Activated T-cell treated with anti-CD3 and anti-CD28 coated beads, Interleukin-2, amount 50 U/mL, for 1 hour (primary cell): ENCODE measurements at places on chromosomes 16 and 17.

DNA sequence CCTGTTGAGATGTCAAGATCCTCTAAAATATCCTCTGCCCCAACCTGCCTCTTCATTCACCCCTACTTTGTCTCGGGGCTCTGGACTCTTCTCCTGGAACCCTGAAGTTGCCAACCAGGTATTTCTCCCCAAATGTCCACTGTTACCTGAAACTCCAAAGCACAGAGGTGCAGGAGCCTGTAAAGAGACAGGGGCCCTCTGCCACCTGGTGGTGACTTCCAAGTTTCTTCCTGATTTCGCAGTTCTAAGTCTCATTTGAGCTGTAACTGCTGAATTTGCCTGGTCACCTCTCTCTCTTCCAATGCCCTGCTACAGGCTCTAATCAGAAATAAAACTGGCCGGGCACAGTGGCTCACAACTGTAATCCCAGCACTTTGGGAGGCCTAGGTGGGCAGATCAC is 77.1 kb upstream of the RCVRN start:
- no peak for DNase-seq

GRCh38 chr16:88436796-88437195 is 16.3 kb upstream of the ZFPM1 start:
- no peak for DNase-seq

- DNase-seq, result no peak
Observed at GRCh38 chr17:29049541-29050145, 6.7 kb downstream of the PIPOX start.

GRCh38 chr17:1008008-1008761 is 11.3 kb downstream of the TIMM22 start:
- no peak for DNase-seq

- no peak for DNase-seq
Observed at GRCh38 chr16:10922328-10923145, 19.7 kb downstream of the DEXI start.

- DNase-seq, result no peak
Observed at GRCh38 chr17:17228521-17229279, 8.3 kb downstream of the FLCN start.

- DNase-seq, result no peak
Observed at GRCh38 chr17:67639979-67640378, 77.8 kb upstream of the NOL11 start.

DNA sequence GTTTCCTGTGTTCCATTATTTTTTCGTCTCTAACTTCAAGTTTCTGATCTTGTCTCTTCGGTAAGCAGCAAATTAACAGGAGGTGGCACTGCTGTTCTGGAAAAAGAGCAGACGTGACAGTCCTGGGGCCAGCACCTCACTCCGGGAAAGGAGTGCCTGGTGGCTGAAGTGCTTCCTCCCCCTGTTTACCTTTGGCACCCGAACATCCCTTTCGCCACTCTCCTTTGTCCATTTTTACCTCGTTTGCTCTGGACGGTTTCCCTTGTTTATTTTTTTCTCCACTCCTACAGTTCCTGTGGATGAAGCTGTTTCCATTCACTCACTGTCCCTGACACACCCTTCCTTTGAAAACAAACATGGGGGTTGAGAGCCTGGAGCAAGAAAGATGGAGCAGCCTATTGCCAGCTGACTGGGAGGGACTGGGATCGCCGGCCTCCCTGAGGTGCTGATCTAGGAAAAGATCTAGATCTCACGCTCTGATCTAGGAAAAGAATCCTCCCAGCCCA is 12.6 kb downstream of the SAP30BP start:
- no peak for DNase-seq

DNA sequence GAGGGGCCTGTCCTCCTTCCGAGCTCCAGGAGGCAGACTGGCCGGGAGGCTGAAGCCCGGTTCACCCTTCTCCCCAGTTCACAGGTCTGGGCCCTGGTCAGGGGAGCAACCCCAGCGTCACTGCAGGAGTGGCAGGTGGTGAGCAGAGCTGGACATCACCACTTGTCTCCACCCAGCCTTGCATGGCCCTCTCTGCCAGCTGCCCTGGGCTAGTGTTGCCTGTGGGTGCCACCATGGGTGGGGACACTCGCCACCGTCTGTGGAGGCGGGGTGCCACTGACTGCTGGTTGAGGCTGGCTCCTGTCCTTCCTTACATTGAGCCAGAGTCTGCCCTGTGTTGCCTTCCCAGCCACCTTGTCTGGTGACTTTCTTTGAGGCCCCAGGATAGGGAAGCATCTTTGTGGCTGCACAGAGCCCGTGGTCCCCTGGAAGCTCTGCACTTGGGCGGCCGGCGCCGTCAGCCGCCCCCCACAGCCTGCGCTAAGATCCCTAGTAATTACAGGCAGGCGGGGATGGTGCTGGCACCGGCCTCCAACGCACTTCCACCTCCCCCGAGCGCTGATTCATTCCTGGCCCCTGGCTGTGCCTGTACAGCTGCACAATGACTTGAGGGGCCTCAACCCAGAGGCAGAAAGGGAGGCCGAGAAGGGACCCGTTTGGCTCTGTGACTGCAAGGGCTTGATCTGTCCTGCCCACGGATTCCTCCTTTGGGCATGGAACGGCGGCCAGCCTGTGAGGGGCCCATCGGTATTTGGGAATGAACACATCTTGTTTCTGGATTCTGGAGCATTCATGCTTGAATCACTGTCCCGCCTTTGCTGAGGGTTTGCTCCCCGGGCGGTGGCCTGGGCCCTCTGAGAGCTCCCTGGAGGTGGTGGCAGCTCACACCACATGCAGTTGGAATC is 5.2 kb downstream of the BAIAP2 start:
- no peak for DNase-seq

DNA sequence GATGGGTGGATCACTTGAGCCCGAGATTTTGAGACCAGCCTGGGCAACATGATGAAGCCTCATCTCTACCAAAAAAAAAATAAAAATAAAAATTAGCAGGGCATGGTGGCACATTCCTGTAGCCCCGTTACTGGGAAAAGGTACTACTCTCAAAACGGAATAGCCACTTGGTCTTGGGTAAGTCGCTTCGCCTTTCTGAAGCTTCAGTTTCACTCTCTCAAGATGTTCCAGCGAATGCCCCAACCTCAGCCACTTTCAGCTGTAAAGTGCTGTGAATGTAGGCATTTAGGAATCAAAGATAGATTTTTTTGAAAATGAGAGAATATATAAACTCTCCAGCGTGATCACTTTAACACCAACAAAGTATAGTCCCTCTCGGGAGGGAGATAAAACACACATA is 154.1 kb upstream of the HS3ST3A1 start:
- DNase-seq, result no peak

DNA sequence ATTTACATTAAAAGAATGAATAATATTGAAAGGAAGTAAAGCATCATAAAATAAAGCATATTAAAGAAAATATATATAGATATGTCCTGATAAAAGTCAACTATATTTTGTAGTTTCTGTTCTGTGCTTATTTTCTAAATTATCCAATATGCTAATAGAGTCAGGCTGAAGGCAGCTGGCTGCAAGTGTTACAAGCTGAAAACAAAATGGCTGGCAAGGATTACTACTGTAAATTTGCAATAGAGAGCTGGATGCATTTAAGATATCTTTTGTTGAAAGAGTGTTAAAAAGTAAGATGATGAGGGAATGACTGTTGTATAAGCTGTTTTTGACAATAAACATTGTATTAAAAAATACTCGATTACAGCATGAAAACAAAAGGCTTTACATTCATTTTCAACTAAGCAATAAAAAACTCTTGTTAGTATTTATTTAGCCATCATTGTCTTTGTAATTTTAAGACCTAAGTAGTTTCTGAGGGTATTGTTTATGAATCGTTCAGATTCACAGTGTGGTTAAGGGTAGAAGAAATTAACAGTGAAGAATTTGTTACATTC is 76.3 kb downstream of the TANC2 start:
- no peak for DNase-seq

DNA sequence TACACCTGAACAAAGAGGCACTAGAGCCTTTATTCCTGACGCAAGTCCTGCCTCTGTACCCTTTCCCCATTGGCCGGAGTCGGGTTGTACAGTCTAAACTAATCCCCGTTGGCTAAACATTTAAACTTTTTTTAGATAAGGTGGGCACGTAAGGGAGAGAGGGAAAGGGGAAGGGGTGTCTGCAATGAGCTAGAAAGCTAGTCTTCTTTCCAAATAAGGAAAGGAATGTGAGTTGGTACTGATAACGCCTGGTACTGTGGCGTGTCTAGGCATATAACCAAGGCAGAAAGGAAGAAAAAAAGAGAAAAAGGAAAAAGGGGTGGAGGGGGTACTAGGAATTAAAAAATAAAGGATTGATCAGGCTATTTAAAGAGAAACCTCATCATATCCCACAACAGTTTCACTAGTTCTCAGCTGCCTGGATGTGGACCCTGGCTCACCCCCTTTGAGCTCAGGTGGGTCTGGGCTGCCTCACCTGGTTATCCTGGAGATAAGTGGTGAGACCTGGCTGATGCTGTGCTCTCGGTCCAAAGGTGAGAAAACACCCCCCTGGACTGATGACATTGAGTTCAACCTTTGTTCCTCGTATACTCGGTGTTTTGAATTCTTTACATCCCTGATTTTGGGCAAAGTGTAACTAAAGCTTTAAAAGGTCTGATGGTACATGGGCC is 90.9 kb upstream of the EEF2KMT start:
- DNase-seq, result no peak

- DNase-seq, result no peak
Observed at GRCh38 chr17:74582633-74583032, 9.4 kb downstream of the CD300LD start.

DNA sequence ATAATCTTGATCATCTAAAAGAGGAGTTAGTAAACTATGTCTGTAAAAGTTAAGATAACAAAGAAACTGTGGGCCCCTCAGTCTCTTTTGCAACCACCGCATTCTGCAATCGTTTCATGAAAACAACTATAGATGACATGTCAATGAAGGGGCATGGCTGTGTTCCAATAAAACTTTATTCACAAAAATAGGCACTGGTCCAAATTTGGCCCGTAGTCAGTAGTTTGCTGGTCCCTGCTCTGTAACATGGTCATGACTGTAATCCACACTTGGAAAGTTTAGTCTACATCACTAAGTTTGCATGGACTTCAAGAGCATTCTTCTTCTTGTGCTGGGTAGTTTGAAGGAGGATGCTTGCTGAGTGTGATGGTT is 299.3 kb upstream of the PSMD7 start:
- DNase-seq, result no peak

DNA sequence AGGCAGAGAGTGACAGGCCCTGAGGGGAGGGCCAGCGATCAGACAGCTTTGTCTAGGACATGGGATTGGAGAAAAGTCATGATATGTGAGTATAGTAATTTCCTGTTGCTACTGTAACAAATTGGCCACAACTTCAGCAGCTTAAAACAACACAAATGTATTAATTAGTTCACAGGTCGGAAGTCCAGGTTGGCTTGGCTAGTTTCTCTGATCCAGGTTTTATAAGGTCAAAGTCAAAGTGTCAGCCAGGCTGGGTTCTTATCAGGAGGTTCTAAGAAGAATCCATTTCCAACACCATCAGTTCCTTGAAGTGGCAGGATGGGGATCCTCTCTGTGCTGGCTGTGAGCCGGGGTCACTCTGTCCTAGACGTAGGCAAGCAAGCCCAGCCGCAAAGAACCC is 76.2 kb upstream of the SEC14L1 start:
- no peak for DNase-seq

DNA sequence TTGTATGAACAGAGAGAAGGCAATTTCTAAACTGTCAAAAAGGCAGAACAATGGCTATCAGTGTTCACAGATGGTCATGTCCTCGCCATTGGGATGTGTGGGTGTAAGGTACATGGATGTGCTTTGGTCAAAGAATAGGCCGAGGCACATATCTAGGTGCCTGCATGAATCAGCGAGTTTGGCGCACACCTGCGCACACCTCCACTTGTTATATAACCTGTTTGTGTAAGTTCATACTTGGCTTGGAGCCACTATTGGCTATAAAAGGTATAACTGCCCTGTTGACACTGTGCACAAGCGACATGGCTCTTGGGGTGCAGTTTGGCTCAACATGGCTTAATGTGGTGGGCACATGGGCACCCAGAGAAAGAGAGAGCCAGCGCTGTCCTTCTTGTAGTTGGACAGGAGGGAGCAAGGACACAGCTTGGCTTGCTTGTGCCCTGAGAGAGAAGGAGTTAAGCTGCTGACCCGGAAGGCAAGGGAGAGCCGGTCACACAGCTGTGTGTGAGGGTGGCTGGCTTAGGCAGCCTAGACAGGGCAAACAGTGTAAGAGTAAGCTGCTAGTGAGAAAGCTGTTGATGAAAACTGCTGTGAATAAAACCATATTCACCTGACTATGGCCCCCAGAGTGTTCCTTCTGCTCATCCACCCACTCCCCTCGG is 499.1 kb downstream of the KCNJ2 start:
- no peak for DNase-seq

GRCh38 chr16:65621640-65622039 is 499.8 kb upstream of the CDH11 start:
- no peak for DNase-seq

DNA sequence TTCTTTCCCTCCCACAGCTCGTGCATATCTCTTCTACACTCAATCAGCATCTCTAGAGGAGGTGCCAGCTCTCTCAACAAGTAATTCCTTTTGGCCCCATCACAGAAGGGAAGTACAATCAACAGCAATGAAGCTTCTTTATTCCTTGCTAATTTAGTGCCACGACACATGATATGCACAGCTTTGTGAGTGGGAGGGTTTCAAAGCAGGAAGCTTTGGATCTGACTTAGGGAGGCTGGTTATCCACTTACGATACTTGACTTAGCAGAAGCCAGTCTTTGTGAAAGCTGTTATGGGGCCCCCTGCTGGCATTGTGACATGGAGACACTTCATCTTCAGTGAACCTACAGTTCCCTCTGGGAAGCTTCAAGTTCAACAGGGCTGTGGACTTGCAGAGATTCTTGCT is 81.0 kb downstream of the TMEM100 start:
- DNase-seq, result no peak

DNA sequence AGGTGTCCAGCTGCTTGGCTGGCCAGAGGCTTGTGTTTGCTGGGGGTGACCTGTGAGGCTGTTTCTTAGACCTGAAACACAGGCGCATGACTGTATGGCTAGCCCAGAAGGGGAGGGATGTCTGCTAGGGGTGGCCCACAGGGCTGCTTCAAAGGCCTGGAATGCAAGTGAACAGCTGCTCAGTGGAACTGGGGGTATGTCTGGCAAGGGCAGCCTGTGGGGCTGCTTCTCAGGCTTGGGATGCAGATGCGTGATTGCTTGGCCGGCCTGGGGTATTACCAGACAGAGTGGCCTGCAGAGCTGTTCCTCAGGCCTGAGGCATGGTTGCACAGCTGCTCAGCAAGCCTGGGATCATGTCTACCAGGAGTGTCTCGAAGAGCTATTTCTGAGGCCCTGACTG is 20.5 kb downstream of the TANC2 start:
- DNase-seq, result no peak

- DNase-seq, result no peak
Observed at GRCh38 chr16:56898847-56899246, 33.1 kb upstream of the HERPUD1 start.

DNA sequence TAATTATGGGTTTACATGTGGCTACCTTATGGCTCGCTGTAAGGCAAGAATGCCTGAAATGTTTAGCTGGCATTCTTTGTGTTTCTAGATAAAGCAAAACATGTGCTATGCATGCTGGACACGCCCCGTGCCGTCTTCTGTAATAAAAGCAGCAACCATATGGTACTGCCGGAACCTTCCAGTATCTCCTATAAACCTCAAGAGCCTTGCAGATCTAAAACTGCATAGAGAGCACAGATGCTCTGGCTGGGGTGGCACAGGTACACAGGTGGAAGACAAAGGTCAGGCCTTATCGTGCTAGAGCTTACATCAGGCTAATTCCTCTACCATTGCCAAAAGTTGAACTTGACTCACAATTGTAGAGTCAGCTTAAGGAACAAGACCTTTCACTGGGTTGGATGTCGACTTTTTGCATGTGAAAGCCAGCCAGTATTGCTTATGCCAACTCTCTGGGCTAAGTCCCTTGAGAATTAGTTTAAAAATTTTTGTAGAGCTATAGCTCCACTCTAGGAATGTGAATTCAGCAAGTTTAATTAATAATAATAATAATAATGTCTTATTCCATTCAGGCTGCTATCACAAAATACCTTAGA is 187.4 kb upstream of the CACNG5 start:
- no peak for DNase-seq
